ENCODE measurements at places on chromosomes 6 and 20.

GRCh38 chr20:6070829-6071695 lies 17.2 kb upstream of the LRRN4 start:
- no peak for DNase-seq

- no peak for DNase-seq
Measured at GRCh38 chr20:39206899-39207564, 244.9 kb downstream of the DHX35 start.

GRCh38 chr6:158654960-158655489 lies 5.2 kb downstream of the SYTL3 start:
- DNase-seq, result peak; percentile 88

GRCh38 chr6:82249381-82250253 lies 2.1 kb upstream of the IBTK start:
- DNase-seq, result no peak

DNA sequence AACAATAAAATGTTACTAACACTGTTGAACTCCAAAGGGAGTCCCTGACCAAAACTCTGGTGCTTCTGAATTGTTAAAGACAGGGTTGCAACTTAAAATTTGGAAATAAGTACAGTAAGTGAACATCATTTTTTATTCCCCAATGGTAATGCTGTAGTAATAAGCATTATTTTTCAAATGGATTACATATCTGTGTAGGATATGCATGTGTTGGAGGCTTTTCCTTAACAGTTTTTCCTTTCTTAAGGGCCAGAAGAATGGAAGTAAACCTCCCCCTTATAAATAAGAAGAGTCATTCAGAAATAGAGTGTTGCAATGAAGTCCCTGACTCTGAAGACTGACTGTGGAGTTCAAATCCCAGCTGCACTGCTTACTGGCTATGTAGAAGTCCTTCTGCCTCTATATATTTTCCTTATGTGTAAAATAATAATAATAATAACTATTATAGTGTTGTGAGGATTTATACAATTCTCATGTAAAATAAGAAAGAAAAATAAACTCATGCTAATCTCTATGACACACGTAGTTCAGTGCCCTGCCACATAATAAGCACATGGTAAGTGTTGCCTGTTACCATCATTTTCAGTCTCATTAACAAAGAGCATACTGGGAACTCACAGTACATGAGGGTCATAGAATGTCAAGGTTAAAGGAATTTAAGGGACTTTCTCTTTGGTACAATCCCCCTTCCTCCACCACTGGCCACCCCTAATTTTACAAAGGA lies 129.8 kb upstream of the SMLR1 start:
- DNase-seq, result peak; percentile 22

GRCh38 chr20:9244811-9245210 lies 175.9 kb downstream of the PLCB4 start:
- no peak for DNase-seq

GRCh38 chr6:169719117-169719516 lies 5.2 kb downstream of the PHF10 start:
- DNase-seq, result peak; percentile 23

DNA sequence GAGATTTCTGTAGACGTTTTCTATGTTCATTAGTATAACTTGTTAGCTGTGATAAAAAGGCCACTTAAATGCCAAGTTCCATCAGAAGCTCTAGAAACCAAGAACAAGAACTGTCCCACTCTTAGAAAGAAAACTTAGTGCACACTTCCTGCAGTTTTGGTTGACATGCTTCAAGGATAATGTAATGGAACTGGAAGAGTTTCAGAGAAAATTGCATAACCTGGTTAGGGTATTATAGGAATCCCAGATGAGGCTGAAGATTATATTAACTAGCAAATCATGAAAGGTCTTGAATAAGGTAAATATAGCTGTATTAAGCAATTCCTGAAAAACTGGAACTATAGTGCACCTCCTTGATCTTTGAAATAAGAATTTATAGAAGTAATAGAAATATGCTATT lies 1.8 kb upstream of the PHACTR2 start:
- DNase-seq, result peak; percentile 71

DNA sequence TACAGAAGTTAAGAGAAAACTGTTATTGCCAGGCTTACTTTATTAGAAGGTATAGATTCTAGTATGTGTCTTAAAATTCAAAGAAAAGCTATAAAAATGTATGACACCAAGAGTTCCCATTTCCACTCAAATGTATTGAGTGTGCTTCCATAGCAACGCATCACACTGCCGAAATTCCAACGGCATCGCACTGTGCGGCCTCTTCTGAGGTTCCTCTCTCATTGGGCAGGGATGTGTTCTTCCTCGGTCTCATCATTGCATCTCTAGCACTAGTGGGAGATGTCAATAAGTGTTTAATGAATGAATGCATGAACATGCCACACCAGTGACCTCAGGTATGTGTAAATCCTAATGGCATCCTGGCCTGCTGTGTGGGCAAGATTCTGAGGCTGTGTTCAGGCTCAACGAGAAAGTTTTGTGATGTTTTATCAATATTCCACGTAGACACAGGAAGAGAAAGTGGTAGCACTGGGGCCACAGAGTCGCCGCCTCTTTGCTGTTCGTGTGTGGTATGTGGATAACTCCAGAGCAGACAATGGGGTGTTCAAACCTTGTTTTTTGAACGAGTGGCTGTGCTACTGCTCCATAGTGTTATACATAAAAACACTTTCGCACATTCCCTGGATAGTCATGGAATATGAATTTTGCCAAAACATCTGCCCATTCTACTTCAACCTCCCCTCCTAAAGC lies 171.6 kb downstream of the ADGB start:
- DNase-seq, result no peak

DNA sequence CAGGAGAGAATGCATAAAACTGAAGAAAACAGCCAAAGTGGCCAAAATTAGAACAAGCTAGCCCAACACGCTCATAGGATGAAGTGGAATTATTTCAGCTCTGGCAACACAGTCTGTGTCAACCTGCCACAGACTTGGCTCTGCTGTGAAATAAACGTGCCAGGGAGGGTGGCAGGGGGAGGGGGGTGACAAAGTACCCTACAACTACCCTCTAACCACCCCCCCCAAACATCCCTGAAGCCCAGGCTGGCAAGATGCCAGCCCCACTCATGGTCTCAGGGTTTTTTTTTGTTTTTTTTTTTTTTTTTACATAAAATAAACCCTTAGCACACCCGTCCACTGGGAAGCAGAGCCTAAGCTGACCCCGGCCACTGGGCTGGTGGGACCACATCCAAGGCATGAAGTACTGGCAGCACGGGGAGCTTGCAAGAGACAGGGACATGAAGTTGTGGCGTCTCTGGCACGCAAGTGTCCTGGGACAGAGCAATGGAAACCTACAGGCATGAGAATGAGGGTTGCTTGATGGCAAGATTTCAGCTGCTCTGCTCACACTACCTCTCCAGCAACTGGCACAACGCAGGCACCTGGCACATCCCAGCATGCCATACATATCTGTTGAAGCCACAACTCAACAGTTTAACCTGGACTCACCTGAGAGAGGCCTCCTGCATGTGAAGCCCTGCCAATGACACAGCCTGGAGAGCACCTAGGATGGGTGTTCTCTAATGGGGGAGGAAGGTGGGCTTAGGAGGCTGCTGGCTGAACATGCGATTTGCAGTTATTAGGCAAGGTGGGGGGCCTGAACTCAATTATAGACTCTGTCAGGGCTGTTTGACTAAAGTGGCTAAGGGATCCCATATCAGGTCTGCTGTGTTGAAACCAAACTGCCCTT lies 76.4 kb downstream of the TRAM2 start:
- DNase-seq, result no peak

DNA sequence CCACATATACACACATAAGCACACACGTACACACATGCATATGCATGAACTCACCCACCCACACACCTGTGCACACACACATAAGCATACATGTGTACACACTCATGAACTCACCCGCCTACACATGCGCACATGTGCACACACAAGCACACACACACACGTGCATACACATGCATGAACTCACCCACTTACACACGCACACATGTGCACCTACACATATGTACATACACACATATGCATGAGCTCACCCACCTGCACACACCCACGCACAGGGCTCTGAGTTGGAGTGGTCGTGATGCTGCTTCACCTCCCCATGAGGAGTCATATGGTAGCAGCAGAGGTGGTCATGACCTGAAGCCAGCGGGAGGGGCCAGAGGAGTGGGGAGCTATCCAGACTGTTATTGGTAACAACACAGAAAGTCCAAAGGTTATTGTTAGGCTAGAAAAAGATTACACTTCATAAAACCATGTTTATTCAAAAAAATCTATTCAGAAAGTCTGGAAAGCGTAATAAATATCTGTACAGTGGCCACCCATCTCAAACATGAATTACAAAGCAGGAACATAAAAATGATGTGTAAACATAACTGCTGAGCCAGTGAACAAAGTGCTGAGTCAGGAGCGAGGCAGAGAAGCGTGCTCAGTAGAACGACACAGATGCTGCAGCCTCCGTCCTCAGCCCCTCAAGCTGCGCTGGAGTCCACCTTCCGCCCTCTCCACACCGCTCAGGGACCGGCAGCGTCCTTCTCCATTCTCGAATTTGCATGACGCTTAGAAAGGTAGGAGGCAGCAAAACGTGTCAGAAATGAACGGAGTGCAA lies 26.4 kb upstream of the MPC1 start:
- no peak for DNase-seq

DNA sequence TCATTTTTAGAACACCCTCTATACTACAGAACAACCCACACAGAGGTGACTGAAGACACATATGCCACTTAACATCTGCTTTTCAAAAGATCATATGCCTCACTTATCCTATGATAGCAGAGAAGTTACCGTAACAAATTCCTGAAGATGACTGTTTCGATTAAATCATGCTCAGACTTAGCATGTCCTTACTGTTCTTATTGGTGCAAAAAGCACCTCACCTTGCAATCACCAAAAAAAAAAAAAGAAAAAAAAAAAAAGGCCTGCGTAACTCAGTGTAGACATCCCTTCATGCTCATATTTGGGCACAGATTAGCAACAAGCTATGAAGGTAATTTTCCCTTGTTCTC lies 17.7 kb upstream of the DST start:
- DNase-seq, result no peak

- DNase-seq, result peak; percentile 65
Measured at GRCh38 chr6:127855542-127856159, 45.2 kb downstream of the THEMIS start.

DNA sequence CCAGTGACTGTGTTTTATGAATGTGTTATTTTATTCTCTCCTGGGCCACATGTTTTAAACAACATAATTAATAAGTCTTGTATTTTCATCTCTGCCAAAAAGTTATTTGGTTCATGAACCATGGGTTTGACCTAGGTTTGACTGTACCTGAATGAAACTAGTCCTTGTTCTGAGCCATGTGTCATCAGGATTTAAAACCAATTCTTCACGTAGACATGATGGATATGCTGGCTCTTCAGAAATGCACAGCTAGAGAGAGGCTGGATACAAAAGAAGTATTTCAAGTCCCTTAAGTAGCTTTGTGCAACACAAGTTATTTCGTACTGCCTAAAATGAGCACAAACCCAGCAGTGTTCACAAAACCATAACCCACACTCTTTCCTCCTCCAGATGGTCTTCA lies 116.1 kb downstream of the IBTK start:
- DNase-seq, result no peak

GRCh38 chr20:57612916-57613315 lies 7.3 kb downstream of the ZBP1 start:
- DNase-seq, result no peak

Measured in fibroblast of pulmonary artery (primary cell).